NCI-H187 (cell line): ENCODE measurements at places on chromosomes 11 and 22.

- DNase-seq: no peak
These were observed 13.2 kb upstream of the HEPHL1 start for GRCh38 chr11:94007906-94008305.

- no peak for DNase-seq
These were observed 50.8 kb downstream of the SCN3B start for GRCh38 chr11:123603666-123604065.

DNA sequence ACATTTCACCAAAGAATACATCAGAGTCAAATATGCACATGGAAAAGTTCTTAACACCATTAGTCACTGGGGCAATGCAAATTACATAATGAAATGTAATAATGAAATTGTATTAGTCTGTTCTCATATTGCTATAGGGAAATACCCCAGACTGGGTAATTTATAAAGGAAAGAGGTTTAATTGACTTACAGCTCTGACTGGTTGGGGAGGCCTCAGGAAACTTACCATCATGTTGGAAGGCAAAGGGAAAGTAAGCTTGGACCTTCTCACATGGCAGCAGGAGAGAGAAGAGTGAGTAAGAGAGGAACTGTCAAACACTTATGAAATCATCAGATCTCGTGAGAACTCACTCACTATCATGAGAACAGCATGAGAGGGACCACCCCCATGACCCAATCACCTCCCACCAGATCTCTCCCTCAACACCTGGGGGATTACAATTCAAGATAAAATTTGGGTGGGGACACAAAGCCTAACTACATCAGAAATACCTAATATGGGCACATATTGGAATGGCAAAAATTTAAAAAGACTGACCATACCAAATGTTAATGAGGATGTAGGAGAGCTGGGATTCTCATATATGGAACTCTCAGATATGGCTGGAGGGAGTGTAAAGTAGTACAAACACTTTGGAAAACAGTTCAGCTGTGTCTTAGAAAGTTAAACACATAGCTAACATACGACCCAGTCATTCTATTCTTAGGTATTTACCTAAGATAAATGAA is 65.1 kb upstream of the CD44 start:
- DNase-seq: no peak

- DNase-seq: no peak
These were observed 69.8 kb upstream of the TNRC6B start for GRCh38 chr22:40107851-40108378.

DNA sequence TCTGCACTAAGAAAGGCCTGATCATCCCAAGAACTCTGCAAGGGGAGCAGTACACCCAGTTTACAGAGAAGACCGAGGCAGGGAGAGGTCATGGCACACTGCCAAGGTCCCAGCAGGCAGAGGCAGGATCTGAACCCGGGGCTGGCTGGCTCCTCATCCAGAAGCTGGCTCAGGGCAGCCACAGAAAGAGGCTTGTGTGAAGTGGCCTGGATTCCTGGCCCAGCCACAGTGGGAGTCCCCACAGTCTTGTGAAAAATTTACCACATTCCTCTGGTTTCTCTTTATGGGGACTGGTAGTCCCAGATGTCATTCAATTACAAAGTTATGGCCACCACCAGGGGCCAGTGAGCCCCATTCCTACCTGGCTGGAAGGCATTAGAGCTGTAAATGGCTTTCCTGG is 440.5 kb downstream of the MIAT start:
- no peak for DNase-seq

- no peak for DNase-seq
These were observed 15.9 kb downstream of the RFPL1 start for GRCh38 chr22:29454276-29454675.
